H7 (cell line): ENCODE measurements at places on chromosomes 7 and 10. TPM values are rescaled to one million over a fixed set of nuclear protein-coding genes. Genes with fewer than 3 reads are reported as not detected.

Gene CALML3
- not detected in 2 replicates for total RNA-seq

DNA sequence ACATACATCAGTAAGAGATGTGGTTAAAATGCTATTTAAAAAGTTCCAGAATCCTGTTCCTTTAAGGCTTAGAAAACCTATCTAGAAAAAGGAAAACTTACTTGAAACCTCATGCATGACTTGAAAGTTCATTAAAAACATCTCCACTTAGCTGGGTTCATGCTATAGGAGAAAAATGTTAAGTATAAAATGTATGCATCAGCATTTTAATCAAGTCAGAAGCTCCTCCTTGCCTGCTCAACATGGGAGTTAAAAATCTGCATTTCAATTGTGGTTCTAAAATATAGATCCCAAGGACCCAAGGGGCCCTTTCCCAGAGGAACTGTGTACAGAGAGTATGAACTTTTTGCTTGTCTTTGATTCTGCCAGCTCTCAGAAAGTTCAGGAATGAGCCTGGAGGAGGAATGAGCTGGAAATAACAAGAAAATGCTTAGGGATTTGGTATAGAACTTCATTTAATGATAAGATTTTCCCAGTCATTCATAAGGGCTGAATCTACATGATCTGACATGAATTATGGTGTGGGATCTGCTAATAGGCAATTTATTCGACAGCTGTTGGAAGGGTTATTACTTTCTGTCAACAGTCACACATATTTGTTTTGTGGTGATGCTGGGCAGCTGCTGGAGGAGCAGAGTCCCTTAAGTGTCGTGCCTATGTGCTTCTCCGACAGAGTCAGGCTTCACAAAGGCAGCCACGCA, 85.6 kb upstream of the MTPN start:
- no peak for DNase-seq

DNA sequence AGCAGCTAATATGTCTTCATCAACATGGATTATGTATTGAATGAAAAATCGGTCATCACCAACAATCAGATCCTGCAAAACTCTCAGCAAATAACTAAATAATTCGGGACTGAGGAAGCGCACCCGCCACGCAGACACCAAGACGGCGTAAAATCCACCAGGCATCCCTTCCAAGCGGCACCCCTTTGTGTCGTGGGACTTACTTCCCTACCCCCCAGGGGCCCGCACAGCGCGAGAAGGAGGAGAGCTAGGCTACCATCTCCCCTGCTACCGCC, 721 bp downstream of the ARL3 start:
- DNase-seq: no peak

Gene HMX2
- 0.07 TPM in 1 of 2 replicates, not detected in the other for total RNA-seq

GRCh38 chr10:112298581-112298980, 15.4 kb downstream of the TECTB start:
- no peak for DNase-seq

Gene LRMDA
- not detected in 2 replicates for total RNA-seq

- DNase-seq: no peak
Observed at GRCh38 chr7:14085901-14086300, 96.4 kb upstream of the ETV1 start.

GRCh38 chr10:102109166-102110116, 10.7 kb downstream of the LDB1 start:
- peak; percentile 10 for DNase-seq

DNA sequence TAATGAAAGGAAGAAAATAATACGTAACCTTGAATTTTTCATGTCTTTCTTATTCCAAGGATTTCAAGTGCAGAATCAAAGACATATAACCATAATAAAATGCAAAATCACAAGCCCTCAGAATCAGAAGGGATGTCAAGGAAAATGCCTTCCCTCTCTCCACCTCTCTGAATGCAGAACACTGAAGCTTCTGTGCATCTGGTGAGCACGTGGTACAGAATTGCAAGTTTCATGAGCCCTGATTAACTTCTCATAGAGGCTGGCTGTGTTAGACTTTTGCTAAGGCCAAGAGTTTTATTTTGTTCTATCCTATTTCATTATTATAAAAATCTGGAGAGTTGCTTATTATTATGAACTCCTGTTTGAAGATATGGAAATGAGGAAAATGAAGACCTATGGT, 533.7 kb upstream of the POM121L12 start:
- no peak for DNase-seq

DNA sequence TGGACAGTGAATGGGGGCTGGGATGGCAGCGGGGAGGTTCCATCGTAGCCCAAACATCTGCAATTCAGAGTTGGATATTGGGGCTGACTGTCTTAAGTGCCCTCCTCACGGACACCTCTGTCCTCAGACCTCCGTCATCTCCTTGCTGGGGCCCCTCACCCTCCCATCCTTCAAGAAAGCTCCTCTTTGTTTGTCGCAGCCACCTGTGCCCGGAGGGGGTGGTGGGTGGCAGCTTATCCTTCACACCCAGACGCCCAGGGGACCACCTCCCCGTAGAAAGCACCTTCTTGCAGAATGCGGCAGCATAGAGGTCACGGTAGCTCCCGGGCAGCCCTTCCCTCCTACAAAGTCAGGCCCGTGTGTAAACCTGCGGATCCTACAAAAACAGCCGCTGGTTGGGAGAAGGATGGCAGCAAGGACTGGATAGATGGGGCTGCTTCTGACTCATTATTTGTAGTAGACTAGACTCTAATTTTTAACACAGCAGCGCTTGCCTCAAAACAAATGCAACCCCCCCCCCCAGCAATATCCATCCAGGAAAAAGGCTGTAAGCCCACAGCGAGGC, 1.3 kb upstream of the PTPRN2 start:
- peak; percentile 59 for DNase-seq

DNA sequence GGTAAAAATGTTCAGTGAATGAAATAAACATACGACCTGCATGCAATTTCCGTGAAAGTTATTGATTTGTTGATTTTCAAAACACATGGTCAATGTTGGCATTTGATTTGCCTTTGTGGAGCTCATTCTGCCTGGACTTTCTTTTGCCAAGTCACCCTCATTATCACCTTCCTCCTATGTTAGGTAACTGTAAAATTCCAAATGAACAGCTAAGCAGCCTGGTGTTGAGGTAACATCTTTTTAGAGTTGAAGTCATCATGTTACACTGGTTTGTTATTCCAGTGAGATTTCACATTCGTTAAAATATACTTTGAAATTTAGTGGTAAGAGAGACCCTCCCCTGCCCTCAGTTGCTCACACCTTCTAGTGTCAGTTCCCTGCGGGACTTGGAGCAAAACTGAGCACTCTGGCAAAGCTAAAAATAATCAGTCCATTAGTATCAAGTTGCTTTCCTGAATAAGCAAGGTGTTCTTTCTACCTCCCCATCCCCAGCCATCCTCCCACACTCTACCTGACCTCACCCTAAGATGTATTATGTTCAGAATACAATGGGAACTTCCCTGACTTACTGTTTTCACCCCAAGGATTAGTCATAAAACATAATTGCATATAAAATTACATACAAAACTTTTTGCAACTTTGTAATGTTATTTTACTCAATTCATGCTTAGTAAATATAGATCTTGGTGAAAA, 283.3 kb upstream of the SEMA3A start:
- DNase-seq: no peak
